ENCODE measurements at places on chromosomes 2 and 18.
A peak's percentile ranks its signal among the peaks of the same experiment; 100 is the strongest.

DNA sequence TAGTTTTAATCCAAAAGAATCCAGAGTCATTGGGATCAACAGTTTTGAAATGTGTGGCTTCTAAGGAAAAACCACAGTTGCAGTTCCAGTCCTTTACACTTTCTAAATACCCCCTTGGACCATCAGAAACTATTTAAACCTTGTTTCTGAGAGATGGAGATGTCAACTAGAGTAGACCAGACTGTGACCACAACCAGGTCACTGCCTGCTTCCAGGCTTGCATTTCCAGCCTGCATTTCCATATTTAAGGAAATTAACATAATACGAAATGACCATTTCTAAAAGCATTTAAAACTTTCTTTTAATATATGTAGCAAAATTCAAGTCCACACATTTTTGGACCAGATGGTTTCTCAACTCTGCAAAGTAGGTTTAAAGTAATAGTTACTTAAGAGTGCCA, 38.4 kb downstream of the ADD2 start:
- H3K36me3 ChIP-seq, result no peaks in the 10 kb centered on the region
- no peaks in the 10 kb centered on the region for H3K27me3 ChIP-seq
- H3K27ac ChIP-seq, result no peak overlapping the region

DNA sequence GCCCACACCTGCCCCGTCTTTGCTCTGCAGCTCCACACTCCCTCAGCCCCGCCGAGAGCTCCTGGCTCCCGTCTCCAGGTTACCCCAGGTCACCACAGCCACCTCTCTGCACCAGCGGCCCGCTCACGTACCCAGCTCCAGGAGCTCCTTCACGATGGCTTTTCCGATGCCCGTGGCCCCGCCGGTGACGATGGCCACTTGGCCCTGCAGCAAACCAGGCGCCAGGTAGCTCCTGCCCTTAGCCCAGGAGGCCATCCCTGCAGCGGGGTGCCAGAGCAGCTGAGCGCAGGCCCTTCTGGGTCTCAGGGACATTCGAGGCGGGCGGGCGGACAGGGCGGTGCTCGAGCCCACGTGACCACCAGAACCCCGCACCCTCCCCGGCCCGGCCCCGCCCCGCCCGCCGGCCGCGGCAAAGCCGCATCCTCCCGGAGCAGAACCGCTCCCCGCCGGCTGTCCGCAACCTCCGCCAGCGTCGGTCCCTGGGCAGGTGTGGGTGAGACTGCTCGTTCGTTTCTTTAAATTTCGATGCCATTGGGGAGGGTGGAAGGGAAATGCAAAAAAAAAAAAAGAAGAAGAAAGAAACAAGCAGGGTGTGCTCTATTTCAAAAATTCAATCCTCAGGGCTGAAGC, at the start of the genes PECR and TMEM169:
Gene PECR, minus strand, starts transcription at position 323 of the 630 bp plus-strand sequence. Its CDS starts 68 bp downstream, at position 255.
Gene TMEM169, plus strand, starts transcription at position 433 of the 630 bp plus-strand sequence. CDS start 14,045 bp downstream, outside the sequence.
- DNase-seq, result peak; percentile 63
- peak within 1 kb of the TSS; percentile 89 for H3K4me3 ChIP-seq
- peaks cover 2% of the 10 kb centered on the region for H3K27me3 ChIP-seq

DNA sequence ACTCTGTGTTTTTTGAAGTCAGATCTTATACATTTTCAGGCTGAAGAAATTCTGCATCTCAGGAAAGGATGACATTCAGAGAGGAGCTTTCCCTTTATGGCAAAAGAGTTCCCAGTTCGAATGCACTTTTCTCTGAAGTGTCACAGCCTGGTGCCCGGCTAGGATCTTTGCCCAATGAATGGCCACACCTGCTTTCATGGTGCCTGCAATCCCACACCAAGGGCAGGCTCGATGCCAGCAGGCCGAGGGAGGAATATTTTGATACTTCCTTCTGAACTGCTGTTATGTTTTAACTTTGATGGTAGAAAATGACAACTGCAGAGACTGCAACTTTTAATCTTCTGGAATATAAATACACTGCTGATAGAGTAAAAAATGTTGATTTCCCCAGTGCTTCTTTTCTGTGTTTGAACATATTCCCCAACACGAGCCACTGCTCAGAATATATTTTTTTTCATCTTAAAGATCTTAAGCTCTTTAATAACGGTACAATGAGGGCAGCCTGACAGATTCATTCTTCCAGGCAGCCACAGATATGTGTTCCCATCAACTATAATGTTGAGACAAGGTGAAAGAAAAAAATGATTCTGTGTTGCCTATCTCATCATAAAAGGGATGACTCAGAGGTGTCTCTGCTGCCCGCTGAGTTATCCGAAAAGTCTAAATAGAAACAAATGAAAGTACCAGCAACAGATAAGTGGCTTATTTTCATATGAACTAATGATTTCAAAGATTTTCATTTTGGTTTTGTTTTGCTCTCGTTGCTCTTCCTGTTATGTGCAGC, 848.5 kb downstream of the DCDC2C start:
- no peaks in the 10 kb centered on the region for H3K27me3 ChIP-seq
- no peak for DNase-seq
- H3K36me3 ChIP-seq, result no peaks in the 10 kb centered on the region
- H3K4me3 ChIP-seq, result no peak overlapping the region
- H3K27ac ChIP-seq, result no peak overlapping the region

DNA sequence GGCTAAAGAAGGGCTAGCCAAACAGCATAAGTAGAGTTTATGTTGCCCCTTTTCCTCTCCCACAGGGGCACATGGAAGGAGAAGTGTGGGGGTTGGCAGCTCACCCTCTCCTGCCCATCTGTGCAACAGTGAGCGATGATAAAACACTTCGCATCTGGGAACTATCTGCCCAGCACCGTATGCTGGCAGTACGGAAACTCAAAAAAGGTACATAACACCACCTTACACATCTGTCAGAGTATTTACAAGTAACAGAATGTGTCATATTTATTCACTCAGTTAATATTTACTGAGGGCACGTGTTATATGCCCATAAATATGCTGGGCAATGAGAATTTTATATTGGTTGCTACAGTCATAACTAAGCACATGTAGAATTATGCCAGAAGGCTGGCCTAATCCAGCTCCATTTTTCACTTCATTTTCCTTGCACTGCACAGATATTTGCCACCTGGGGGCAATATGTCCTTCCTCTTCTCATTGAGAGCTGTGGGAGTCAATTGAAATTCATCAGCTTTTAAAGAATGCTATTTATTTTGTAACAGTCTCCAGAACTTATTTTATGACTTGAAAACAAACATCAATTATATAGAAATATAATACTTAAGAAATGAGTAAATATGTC, 150.6 kb downstream of the RTN4 start:
- H3K4me3 ChIP-seq, result no peak overlapping the region
- no peaks in the 10 kb centered on the region for H3K4me1 ChIP-seq
- no peak overlapping the region for H3K27ac ChIP-seq
- H3K36me3 ChIP-seq, result no peaks in the 10 kb centered on the region
- no peaks in the 10 kb centered on the region for H3K27me3 ChIP-seq

DNA sequence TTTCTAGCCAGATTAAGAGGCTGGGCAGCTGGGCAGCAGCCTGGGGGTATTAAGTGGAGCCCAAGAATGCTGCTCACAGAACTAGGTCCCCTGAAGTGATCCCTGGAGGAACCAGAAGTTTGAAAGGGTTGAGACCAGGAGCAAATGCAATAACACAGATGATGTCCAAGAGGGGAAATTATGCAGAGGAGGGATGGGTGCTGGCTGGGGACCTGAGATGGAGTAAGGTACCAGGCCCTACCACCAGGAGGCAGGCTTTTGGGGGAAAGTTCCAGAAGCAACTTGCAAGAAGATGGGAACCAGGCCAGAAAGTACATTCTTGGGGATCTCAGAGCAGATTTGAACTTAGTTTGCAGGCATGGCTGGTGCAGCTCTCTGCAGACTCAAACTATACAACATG, 175.1 kb downstream of the NCK2 start:
- no peaks in the 10 kb centered on the region for H3K36me3 ChIP-seq
- DNase-seq, result peak; percentile 27
- H3K4me3 ChIP-seq, result no peak overlapping the region
- peaks cover 4% of the 10 kb centered on the region for H3K27me3 ChIP-seq
- no peak overlapping the region for H3K27ac ChIP-seq

DNA sequence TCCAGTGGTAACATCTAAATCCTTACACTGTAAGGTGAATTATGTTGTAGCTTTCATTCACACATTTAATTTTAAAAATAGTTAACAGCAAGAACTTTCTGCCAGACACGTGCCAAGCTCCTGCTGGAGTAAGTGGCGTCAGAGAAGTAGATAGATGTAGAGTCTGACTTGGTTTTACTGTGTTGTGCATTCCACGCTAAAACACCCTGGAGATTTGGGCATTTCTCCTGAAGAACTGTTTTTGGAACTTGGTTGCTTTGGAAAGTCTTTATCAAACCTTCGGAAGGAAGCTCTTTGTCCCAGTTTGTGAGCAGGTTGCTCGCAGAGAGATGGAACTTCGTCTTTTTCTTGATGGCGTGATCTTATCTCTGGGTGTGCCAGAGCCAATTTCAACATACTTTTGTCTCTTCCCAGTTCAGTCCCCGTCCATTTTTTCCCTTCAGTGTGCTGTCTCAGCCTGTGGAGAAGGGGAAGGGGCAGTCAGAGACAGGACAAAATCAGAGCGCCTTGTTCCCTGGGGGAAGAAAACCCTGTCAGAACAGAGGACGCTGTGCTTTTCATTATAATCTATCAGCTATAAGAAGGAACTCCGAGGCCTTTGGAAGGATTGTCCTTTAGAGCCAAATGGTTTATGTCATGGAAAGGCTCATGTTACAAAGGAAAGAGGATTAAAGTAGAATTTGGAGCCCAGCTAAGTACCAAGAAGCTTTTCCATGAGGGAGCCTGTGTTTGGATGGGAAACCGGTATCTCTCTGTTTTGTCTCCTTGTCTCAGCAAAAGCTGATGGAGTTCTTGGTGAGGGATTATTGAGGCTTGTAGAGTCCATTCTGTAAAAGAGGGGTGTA, 18.9 kb downstream of the GRHL1 start:
- no peaks in the 10 kb centered on the region for H3K36me3 ChIP-seq
- no peaks in the 10 kb centered on the region for H3K27me3 ChIP-seq
- no peaks in the 10 kb centered on the region for H3K4me1 ChIP-seq

DNA sequence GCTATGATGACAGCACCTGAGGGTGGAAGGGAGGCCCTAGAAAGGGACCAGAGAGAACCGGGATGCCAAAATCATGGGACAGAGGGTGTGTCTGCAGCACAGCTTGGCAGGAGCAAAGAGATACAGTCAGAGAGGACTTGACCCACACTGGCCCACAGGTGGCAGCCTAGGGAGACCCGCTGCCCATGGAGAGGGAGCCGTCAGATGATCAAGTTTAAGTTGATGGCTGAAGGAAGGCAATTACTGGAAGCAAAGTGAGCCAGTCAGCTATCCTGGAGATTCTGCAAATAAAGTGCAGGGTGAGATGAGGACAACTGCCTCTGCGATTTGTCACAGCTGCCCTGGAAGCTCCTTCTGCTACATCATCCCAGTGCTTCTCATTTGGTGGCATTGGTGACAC, 74.0 kb downstream of the CMPK2 start:
- no peak overlapping the region for H3K27ac ChIP-seq
- DNase-seq, result no peak
- peaks cover 4% of the 10 kb centered on the region for H3K27me3 ChIP-seq
- H3K4me1 ChIP-seq, result no peaks in the 10 kb centered on the region
- no peak overlapping the region for H3K4me3 ChIP-seq
- no peaks in the 10 kb centered on the region for H3K36me3 ChIP-seq

GRCh38 chr2:215503381-215503780, 67.5 kb upstream of the FN1 start:
- no peak overlapping the region for H3K27ac ChIP-seq
- peaks cover 4% of the 10 kb centered on the region for H3K27me3 ChIP-seq
- peaks cover 6% of the 10 kb centered on the region for H3K4me1 ChIP-seq
- no peaks in the 10 kb centered on the region for H3K36me3 ChIP-seq
- no peak overlapping the region for H3K4me3 ChIP-seq

DNA sequence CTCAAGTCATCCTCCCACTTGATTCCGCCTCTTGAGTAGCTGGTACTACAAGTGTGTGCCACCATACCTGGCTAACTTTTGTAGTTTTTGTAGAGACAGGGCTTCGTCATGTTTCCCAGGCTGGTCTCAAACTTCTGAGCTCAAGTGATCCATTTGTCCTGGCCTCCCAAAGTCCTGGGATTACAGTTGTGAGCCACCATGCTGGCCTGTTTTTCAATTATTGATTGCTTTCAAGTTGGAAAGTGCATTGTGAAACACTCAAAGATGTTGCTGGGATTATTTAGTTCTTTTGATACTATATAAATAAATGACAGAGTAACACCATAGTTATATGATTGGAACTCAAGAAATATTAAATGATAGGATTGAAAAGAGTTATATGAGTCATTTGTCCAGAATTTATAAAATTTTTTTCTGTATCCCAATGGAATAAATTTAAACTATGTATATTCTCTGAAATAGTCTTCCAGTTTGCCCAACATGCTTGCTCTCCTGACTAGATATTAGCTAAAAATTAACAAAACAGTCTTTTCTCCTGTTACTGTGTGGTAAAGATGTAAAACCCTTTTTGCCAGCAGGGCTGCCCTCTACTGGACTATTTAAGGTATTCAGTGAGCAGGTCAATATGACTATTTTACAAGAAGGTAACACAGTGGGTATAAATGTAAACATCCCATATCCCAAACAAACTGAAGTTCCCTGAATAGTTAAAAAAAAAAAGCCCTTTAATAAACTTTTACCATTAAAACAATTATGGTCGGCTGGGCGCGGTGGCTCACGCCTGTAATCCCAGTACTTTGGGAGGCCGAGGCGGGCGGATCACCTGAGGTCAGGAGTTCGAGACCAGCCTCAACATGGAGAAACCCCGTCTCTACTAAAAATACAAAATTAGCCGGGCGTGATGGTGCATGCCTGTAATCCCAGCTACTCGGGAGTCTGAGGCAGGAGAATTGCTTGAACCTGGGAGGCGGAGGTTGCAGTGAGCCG, 42.7 kb downstream of the ACSL3 start:
- peaks cover 24% of the 10 kb centered on the region for H3K36me3 ChIP-seq
- H3K4me3 ChIP-seq, result no peak overlapping the region
- peak; percentile 15 for DNase-seq
- no peak overlapping the region for H3K27ac ChIP-seq
- peaks cover 6% of the 10 kb centered on the region for H3K27me3 ChIP-seq

DNA sequence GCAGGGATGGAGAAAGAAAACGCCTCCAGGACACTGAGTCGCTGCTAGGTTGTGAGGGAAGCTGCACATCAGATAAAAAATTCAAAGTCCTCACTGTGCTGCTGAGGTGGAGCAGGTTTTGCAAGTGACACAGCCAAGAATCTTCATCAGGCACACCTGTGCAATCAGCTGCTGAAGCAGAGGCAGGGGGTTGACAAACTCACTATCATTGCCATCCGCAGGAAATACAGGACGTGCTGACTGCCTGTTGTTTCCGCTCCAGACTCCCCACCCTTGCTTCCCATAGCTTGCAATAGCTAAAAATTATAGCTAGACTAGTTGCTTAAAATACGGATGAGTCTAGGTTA, 147.8 kb upstream of the FHL2 start:
- H3K4me1 ChIP-seq, result peaks cover 10% of the 10 kb centered on the region
- peaks cover 3% of the 10 kb centered on the region for H3K27me3 ChIP-seq
- no peak overlapping the region for H3K4me3 ChIP-seq
- no peak for DNase-seq
- H3K36me3 ChIP-seq, result peaks cover 3% of the 10 kb centered on the region
